T-helper 1 cell (primary cell): ENCODE measurements at places on chromosomes 6 and 20.

- DNase-seq: no peak
These were observed 146.7 kb downstream of the FAM83B start for GRCh38 chr6:54993294-54993693.

DNA sequence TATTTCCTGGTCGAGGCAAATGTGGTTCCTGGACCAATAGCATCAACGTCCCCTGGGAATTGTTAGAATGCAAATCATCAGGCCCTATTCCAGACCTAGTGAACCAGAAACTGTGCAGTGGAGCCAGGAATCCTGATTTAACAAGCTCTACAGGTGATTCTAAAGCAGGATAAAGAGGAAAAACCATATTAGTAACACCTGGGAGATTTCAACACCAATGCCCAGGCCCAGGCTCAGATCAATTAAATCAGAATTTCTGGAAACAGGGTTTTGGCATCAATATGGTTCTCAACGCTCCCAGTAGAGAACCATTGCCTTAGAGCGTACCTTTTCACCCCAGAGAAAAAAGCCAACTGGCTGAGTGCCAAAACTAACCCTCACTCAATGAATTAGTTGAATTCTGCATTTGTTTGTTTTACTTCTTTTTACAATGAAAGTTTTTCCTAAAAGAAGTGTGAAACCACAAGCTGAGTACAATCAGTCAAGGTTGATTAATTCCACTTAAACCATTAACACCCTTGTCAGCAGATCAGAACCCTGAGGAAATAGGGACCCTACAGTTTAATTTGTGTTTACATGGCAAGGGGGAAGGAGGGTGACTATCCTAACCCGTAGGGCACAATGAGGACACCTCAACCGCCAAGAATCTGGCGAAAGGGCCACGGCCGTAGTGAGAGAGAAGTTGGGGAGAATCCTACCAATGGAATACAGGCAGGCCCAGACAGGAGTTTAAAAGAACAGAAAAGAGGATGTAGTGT, 34.9 kb upstream of the LOC128125822 start:
- DNase-seq: no peak

GRCh38 chr6:134686071-134686470, 263.8 kb downstream of the ALDH8A1 start:
- DNase-seq: no peak

GRCh38 chr20:12090920-12091319, 173.2 kb downstream of the BTBD3 start:
- DNase-seq: no peak

DNA sequence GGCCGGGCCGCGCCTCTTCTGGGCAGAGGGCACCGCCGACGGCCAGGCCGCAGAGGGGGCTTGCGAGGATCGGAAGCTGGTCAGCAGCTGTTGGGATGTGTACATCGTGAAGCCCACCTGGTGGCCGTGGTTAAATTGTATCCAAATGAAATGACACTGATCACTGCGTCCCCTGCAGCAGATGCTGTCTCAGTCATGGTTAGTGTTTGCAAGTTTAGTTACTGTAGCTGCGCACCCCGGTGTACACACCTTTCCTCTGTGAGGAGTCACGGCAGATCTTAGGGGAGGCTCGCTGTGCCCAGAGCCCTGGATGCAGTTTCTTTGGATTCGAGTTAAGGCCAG, 653 bp downstream of the NAA20 start:
- no peak for DNase-seq

DNA sequence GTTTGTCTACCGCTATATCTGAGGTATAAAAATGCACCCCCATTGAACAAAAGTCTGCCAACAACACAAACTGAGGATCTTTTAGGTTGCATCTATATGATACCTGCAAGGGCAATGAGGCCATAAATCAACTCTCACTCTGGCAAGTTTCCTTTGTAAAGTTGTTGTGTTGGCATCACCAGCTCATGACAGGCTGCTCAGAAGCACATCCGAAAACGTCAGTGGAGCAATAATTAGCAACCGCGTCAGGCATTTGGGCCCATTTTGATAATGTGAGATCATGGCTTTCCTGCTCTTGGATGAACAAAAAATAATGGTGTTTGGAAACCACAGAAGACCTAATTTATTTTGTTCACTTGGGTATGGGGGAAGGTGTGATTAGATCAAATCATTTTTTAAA, 12.0 kb upstream of the SLC22A3 start:
- no peak for DNase-seq

GRCh38 chr6:20916086-20916485, 381.8 kb downstream of the CDKAL1 start:
- DNase-seq: no peak

- DNase-seq: no peak
These were observed 264.6 kb downstream of the QKI start for GRCh38 chr6:163679012-163679660.

DNA sequence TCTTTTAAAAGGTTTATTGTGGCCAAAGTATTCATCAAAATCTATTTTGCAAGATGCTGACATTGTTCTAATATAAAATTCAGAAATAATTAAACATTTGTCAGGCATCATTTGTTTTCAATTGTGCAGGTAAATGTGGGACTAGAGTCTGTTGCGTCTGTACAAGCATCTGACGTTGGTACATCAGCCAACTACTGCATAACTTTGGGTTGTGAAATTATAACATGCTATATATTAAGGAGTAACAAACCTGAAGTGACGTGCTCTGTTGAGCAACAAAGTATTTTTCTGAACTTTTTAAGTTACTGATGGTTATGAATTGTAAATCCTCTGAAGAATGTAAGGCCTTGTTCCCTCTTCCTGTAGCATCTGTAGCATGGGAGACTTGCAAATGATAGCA, 66.0 kb downstream of the RNF182 start:
- no peak for DNase-seq

DNA sequence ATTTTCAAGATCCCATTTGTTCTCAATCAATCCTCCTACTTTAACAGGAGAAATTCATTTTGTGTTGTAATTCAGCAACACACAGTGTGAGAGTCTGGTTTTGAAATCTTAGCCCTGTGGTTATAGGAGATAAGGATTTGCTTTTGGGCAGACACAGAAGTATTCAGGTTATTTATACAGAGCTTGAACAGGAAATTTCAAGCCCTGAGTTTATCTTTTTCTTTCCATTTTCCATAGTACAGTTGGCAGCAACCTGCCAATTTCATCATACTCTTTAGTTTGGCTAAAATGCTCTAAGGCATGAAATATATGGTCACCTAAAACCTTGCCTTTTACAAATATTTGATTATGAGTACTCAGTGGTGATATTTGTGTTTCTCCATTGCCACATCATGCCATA, 41.4 kb downstream of the PKIB start:
- DNase-seq: no peak

- no peak for DNase-seq
These were observed 195.9 kb upstream of the RAB32 start for GRCh38 chr6:146347690-146348089.

DNA sequence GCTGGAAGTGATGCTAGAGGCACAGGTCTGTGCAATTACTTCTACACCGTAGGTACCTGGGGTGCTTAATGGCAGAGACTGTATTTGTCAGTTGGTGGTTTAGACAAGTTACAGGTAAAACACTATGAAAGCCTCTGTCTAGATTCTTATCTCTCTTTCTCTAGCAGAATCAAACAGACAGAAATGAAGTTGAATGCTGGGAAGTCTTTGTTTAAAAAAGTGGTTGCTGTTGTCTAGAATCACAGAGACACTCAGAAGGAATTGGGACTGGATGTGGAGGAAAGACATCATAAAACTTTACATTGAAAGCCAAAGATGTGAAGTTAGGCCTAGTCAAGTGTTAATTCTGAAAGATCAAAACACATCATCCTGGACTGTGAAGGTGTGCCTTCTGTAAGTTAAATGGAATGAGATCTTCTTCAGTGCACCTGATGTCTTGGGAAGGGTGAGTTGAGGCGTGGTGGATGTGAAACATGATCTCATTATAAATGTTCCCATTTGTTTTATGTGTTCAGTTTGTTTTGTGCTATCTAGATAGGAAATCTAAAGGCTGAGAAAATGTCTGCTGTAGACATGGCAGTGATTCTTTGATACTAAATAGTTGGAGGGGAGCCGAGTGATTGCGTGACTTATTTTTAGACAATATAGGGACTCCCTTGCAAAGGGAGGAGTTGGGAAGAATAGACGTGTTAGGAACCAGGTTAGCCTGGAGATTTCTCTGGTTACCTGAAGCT, 290.2 kb downstream of the SOX4 start:
- DNase-seq: no peak

DNA sequence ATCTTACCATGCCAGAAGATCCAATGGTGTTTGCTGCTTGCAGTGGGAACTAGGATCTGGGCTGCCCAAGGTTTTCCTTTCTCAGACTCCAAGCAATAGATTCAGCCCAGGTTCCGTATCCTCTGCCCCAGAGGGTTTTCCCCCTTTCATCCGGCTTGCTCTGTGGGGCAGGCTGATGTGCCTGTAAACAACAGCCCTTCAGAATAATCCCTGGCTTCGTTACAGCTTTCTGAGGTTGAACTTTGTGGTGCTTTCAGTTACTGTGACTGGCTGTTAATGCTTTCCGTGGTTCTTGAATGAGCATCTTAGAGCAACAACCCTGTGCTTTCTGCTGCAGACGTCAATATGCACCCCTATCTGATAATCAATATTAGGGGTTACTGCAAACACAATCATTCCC, 400.4 kb downstream of the BTBD3 start:
- DNase-seq: no peak

GRCh38 chr6:74356391-74356790, 660.4 kb downstream of the CD109 start:
- no peak for DNase-seq
